Activated T-helper 1 cell treated with Interleukin-2 at 50 U/mL for 16 hours (primary cell): ENCODE measurements at places on chromosomes 5 and 9.
A peak's percentile ranks its signal among the peaks of the same experiment; 100 is the strongest.

DNA sequence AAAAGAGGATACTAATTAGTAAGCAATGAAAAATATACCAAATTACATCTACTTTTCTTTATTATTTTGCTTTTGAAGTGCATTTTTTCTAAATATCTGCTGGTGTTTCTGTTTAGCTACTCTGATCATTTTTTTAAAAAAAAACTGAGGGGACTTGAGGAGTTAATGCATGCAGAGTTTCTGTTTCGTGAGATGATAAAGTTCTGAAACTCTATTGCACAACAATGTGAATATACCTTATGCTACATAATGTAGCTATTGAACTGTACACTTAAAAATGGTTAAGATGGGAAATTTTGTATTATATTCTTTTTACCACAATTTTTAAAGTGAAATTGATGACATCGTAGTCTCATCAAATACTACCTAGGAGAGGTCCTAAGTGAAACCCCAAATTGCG is 288.3 kb upstream of the NR4A3 start:
- no peak for DNase-seq

GRCh38 chr5:8895599-8895998 is 650.3 kb downstream of the SEMA5A start:
- DNase-seq = no peak

- DNase-seq = no peak
These were observed 51.0 kb downstream of the SH3PXD2B start for GRCh38 chr5:172403189-172403796.

GRCh38 chr5:68770551-68770950 is 323.3 kb upstream of the SLC30A5 start:
- no peak for DNase-seq

- DNase-seq = no peak
These were observed 201.7 kb upstream of the NFIL3 start for GRCh38 chr9:91625331-91625730.

DNA sequence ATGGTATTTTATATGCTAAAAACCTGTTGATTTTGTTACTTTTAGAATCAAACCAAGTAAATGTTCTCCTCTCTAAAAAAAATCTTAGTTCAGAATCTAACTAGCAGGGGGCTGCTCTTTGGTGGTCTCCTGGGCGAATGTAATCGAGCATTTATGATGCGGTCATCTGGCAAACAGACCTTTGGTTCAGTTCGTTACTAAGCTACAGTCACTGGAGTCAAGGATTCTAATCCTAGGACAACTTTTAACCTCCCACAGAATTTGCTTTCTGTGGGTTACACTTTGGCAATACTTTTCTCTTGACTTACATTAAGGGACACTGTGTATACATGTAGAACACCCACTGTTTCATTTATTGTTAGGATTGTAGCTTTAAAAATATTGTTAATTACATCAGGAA is 26.3 kb upstream of the FREM1 start:
- DNase-seq = no peak

GRCh38 chr5:64519263-64519662 is 13.4 kb downstream of the RGS7BP start:
- DNase-seq = no peak

- no peak for DNase-seq
These were observed 24.1 kb downstream of the PITX1 start for GRCh38 chr5:135009736-135010501.

DNA sequence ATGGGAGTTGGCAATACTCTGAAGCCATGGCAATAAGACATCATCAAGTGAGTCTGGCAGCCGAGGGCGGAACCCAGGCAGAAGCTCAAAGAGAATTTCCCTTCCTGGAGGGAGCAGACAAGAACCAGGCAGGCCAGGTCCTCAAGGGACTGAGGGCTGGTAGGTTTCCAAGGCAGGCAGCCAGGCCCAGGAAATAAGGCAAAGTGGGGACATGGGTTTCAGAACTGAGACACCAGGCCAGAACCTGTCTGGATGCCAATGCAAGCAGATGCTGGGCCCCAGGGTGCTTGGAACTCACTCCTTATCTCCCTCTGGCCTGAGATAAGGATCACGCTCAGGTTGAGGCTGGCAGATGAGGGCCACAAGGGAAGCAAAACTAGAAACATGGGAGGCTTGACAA is 8.9 kb downstream of the TSSK1B start:
- no peak for DNase-seq

GRCh38 chr9:136544964-136545691 is 720 bp downstream of the NOTCH1 start:
- DNase-seq = peak; percentile 39

- no peak for DNase-seq
These were observed 61.5 kb downstream of the RAB14 start for GRCh38 chr9:121140162-121140561.

GRCh38 chr5:50836356-50836755 is 169.9 kb downstream of the PARP8 start:
- DNase-seq = no peak

- no peak for DNase-seq
These were observed 11.1 kb upstream of the SLC6A19 start for GRCh38 chr5:1190278-1190677.

DNA sequence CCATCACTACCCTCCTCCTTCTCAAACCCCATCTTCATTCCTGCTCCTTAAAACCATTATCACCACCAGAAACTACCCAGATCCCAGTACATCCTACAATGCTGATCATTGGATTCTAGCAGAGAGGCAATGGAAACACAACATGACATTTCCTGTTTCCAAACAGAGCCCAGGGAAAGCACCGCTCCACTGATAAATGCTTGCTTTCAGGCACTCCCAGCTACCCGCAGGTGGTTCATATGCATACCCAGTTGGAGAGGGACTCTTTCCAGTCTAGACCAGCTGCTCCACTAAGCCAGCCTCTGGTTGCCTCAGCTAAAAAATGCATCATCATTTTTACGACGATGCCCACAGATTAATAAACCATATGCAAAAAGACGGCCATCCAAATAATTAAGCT is 39.2 kb upstream of the ACO1 start:
- DNase-seq = no peak

DNA sequence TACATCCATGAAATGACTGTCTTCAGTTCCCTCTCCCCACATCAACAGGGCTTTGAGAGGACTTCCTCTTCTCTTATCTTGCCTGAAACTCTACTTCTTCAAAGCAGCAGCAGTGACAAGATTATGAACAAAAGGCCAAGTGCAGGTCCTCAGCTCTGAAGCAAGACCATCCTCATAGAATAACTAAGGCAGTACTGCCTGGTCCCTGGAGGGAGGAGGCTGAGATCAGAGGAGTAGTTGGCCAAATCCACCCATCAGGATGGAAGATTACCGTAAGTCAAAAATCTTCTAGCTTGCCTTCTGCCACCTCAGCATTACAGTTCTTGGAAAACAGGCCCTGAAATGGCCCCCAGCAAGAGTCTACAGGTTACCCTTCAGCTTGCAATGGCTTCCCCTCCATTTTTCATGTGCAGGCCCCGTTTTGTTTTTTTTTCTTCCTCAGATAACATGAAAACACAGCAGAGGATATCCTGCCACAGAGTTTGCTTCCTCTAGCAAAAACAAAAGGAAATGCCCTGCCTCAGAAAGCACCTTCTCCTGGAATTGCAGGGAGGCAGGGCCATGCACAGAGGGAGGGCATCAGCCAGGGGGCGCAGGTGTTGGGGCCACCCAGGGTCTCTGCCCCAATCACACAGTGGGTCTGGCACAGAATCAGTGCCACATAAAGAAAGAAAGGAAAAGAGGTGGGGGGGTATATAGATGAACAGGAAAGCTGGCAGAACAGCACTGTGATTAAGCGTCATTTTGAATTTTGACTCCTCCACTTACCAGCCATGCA is 40.0 kb downstream of the KLHL3 start:
- DNase-seq = peak; percentile 16

DNA sequence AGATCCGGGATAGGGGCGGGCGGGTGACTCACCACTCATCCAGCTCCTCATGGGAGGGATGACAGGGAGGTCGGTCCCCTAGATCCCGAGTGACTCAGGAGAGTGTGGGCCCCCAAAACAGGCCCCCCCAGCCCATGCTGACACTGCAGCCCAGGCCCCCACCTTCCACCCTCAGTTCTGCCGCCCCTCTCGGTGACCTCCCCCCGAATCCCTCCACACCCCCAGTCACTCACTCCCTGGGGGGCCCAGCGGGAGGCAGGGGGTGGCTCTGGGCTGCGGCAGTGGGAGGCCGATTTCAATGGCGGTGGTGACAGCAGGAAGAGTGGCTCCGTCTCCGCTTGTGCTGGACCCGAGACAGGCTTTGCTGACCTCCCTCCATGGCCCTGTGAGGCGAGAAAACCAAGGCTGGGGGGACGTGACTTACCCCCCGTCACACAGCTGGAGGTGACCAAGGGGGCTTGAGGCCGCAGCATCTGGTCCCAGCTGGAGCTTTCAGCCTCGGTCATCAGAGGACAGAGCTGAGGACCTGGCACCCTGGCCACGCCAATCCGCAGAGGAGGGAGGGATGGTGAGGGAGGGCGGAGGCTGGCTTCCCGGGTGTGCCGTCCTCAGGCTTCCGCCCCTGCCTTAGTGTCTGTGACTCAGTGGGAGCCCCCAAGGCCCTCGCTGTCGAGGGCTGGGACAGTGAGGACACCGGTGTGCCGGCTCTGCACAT is 9.0 kb downstream of the GPSM1 start:
- DNase-seq = no peak

DNA sequence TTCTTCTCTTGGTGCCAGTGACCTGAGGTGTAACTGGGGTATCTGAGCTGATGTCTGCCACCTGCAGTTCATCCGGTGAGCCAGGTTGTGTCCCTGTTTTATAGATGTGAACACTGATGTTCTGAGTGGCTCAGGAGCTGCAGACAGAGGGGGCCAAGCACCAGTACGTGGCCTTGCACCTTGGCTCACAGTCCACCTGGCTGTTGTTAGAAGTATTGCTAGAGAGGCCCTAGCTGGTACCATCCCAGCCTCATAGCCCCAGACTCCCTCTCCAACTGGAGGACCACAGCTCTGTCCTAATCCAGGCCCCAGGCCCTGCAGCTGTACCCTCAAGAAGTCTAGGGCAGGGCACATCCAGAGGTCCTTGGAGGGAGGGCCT is 16.2 kb downstream of the PHF2 start:
- no peak for DNase-seq

- no peak for DNase-seq
These were observed 66.4 kb upstream of the FER start for GRCh38 chr5:108681079-108681921.

- DNase-seq = no peak
These were observed 2332.8 kb upstream of the C9orf72 start for GRCh38 chr9:29906065-29906464.

GRCh38 chr5:56950626-56951125 is 1.2 kb downstream of the MIER3 start:
- DNase-seq = peak; percentile 18

DNA sequence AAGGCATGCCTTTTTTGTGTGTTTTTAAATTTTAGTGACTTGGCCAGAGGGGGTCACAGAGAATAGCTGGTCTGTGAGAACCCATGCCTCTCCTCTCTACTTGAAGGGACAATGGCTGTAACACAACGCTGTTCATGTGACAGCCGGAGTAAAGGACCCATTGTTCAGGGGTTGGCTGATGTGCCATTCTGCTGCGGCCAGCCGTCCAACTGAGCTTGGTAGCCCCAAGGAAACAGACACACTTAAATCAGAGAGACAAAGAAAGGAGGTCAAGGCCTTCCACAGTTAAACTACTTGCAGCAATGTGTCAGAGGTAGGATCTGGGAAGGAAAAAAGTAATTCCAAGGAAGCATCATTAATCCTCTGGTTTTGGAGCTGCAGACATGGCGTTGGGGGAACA is 8.1 kb downstream of the MEGF10 start:
- DNase-seq = no peak
